ENCODE measurements at places on chromosomes 16 and 17.

DNA sequence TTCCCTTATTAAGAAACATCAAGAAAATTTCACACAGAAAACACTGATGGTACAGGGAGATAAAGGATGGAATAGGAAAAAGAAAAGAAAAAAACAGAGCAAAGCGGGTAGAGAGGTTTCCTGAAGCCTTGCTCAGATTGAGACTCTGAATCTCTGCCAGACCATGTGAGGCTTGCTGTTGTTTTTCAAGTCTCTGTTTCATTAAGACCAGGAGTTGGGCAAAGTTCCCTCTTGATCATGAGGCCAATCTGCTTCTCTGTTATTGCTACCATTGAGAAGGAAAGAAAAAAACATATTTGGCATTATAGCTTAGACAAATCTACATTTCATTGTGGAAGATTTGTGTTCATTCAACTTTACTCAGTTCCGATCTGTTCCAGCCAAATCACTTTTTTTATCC lies 201.6 kb upstream of the SOX9 start:
- DNase-seq, result no peak

DNA sequence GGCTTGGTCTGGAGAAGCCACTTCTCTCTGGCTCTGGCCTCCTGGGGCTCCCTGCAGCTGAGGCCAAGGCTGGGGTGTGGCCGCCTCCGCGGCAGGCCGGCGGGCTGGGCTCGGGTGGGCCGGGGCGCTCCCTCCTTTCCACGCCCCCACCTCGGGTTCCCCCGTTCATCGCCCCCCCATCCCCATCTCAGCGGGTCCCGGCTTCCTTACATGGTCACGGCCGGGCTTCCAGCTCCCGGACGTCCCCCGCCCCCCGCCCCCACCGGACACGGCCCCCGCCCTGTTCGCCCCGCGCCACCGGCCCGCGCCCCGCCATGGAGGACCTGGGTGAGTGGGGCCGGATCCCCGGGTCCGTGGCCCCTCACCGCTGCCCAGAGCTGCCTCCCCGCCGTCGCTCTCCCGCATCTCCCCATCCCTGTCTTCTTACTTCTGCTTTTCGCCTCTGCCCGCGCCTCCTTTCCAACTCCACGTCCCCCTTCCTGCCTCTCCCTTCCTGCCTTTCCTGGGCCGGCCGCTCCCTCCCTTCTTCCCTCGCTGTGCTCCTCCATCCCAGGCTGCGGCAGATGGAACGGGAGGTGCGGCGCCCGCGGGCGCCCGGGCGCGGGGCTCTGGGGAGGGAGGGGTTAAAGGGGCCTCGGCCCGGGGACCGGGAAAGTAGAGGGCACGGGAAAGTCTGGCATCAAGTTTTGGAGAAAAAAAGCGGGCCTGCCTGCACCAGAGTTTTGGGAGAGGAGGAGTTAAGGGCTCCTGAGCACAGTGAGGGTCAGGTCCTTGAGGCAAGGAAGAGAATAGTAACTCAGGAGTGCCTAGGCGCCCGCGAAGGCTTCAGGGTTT lies at the start of gene TGFB1I1:
Gene TGFB1I1 (plus strand): TSS at position 278 of the 834 bp plus-strand sequence. CDS start 37 bp downstream, at position 315.
- peak; percentile 55 for DNase-seq

DNA sequence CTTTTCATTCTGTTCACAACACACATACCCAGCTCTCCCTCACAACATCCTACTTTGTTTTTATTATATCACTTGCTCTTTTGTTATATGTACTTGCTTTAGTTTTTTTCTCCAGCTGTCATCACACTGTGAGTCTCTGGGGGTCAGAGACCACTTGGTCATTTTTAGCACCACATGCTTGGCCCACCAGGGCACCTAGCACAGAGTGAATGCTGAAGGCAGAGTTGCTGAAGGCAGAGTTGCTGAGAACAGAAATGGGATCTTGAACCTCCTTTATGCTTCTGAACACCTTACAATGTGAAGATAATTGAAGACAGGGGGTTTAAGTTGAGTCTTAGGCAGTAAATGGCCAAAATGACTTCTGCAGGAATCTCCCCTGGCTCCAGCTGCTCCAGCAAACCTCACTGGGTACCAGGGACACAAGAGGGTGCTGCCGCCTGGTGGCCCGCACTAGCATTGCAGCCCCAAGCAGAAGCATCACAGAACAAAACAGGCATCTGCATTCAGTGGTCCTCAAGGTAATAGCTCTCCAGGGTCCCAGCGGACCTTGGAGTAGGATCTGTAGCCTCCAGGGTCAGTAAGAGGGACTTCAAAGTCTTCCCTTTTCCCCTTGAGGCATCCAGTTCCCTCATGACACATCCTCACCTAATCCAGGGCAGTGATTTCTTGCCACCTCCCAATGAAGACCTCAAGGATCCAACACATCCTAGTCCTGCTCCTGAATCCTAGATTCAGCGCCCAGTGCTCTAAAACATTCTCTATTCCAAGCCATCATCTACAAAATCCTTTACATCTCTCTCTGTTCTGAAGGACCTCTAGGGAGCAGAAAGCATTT lies 1972.6 kb downstream of the TP53TG3F start:
- peak; percentile 14 for DNase-seq

GRCh38 chr16:73891129-73891542 lies 405.5 kb upstream of the PSMD7 start:
- no peak for DNase-seq

GRCh38 chr17:72128039-72128438 lies 7.2 kb downstream of the SOX9 start:
- no peak for DNase-seq

Data from kidney tubule cell (primary cell).